ENCODE measurements at places on chromosomes 16 and 17. TPM values are rescaled to one million over a fixed set of nuclear protein-coding genes. Genes with fewer than 3 reads are reported as not detected.

DNA sequence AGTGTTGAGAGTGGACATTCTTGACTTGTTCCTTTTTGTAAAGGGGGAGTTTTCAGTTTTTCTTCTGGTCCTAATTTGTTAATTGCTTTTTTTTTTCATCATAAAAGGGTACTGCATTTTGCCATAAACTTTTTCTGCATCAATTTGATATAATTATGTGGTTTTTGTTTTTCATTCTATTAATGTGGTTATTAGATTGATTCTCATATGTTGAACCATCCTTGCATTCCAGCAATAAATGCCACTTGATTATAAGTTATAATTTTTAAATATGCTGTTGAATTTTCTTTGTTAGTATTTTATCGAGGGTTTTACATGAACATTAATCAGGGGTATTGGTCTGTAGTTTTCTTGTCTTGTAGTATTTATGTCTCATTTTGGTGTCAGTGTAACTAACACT is 87.2 kb upstream of the SMIM36 start:
- DNase-seq, result no peak
- no peak overlapping the region for H3K27ac ChIP-seq
- no peaks in the 10 kb centered on the region for H3K27me3 ChIP-seq
- no peaks in the 10 kb centered on the region for H3K4me1 ChIP-seq
- H3K4me3 ChIP-seq, result no peak overlapping the region

DNA sequence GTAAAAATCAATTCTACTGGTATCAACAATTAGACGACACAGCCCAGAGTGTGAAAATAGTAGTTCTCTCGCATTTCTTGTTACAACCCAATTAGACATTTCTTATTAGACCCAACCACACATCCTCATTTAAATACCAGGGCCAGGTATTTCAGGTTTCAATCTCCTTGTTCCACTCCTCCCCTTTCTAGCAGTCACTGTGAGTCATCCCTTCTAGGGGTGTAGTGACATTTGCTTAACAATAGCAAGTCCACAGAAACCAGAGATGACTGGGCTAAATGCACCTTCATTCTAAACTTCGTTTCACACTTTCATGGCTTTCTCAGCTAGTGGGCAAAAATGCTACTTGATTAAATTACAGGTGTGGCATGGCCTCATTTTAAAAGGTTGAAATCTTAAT is 116.9 kb upstream of the CACNG3 start:
- H3K36me3 ChIP-seq, result no peaks in the 10 kb centered on the region
- H3K27me3 ChIP-seq, result peaks cover 9% of the 10 kb centered on the region
- DNase-seq, result no peak
- no peak overlapping the region for H3K4me3 ChIP-seq

ABCA10 gene
- 1.2 TPM for total RNA-seq

GRCh38 chr17:5485270-5486205 is at the start of gene DERL2:
Gene DERL2, minus strand, starts transcription at chr17:5486178. Its CDS starts 17 bp downstream, at chr17:5486161.
- peaks cover 52% of the 10 kb centered on the region for H3K36me3 ChIP-seq
- peaks cover 29% of the 10 kb centered on the region for H3K4me1 ChIP-seq
- H3K4me3 ChIP-seq, result peak within 1 kb of the TSS; percentile 97
- peak within 1 kb of the TSS; percentile 99 for H3K27ac ChIP-seq

GPS1 gene
- total RNA-seq, result 112 TPM

DNA sequence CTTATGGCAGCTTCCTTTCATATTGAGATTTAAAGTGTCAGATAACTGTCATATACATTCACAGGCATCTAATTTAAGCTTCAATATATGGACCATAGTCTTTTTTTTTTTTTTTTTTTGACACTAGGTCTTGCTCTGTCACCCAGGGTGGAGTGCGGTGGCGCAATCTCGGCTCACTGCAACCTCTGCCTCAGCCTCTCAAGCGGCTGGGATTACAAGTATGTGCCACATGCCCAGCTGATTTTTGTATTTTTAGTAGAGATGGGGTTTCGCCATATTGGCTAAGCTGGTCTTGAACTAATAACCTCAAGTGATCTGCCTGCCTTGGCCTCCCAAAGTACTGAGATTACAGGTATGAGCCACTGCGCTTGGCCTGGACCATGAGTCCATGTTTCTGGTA is 13.6 kb downstream of the CEP95 start:
- H3K4me1 ChIP-seq, result no peaks in the 10 kb centered on the region
- no peak overlapping the region for H3K4me3 ChIP-seq
- H3K27ac ChIP-seq, result no peak overlapping the region
- peaks cover 26% of the 10 kb centered on the region for H3K36me3 ChIP-seq
- DNase-seq, result no peak
- no peaks in the 10 kb centered on the region for H3K27me3 ChIP-seq

DNA sequence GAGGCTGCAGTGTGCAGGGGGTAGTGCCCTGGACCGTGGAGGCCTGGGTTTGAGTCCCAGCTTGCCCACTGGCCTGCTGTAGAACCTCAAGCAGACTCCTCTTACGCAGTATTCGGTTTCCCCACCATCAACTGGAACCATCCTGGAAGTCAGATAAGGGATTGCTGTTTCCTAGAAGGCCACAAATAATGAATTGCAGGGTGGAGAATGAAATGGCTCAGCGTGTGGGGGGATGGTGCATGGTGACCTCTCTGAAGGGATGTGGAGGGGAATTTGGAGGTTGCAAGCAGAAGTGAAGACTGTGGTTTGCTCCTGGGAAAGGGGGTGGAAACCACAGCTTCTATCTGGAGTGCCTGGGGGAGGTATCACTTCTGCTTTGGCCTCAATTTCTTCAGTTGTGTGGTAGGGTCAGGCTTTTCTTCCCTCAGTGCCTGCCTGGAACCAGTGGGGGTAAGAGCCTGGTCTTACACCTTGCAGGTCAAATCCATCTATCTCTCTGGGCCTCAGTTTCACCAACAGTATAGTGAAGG is 1.7 kb downstream of the ADGRG5 start:
- H3K36me3 ChIP-seq, result no peaks in the 10 kb centered on the region
- peaks cover 8% of the 10 kb centered on the region for H3K4me1 ChIP-seq
- peak; percentile 34 for DNase-seq
- H3K4me3 ChIP-seq, result no peak overlapping the region
- no peak overlapping the region for H3K27ac ChIP-seq
- no peaks in the 10 kb centered on the region for H3K27me3 ChIP-seq

DNAAF8 gene
- total RNA-seq, result 0.74 TPM

TRPV3 gene
- 3.4 TPM for total RNA-seq

All from type B pancreatic cell (in vitro differentiated cells).